ENCODE measurements at places on chromosomes 7 and 10.
A peak's percentile ranks its signal among the peaks of the same experiment; 100 is the strongest.

DNA sequence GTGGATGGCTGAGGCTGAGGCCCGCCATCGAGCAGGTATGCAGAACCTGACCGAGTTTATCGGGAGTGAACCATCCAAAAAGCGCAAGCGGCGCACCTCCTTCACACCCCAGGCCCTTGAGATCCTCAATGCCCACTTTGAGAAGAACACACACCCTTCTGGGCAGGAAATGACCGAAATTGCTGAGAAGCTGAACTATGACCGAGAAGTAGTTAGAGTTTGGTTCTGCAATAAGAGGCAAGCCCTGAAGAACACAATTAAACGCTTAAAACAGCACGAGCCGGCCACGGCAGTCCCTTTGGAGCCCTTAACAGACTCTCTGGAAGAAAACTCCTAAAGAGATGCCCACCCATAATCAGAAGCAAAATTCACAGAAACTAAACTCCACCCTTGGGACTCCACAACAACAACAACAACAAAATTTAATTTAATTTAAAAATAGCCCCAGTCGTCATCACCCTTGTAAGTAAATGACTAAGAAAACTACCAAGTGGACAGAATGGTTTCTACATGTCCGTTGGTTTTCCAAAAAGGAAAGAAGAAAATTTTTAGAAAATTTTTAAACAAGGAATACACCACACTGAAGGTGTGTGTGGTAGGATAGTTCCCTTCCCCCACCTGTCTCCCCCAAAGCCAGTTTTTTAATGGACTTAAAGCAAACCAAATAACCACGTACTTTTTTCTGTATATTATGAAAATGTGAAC lies 101.7 kb upstream of the YAE1 start:
- no peak for DNase-seq

DNA sequence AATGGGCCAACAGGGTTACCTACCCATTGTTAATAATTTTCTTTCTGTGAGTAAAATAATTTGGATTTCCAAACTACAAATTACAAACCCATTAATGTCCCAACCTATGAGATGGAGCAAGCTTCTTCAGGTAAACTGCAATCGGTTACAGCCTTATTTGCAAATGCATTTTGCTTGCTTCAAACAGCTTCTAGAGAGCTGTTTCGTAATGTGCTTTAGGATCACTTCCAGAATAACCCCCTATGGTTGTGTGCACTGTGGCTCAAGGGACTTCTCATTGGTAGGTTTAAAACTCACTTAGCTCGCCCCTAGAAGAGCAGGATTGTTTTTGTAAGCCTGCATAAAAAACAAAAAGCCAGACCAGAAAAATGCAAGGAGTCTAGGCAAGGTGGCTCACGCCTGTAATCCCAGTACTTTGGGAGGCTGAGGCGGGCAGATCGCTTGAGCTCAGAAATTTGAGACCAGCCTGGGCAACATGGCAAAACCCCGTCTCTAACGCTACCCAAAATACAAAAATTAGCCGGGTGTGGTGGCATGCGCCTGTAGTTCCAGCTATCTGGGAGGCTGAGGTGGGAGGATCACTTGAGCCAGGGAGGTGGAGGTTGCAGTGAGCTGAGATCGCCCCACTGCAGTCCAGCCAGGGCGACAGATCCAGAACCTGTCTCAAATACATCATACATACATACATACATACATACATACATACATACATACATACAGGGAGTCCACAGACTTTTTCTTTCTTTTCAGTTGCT lies 3.3 kb upstream of the MAP3K8 start:
- DNase-seq: no peak

DNA sequence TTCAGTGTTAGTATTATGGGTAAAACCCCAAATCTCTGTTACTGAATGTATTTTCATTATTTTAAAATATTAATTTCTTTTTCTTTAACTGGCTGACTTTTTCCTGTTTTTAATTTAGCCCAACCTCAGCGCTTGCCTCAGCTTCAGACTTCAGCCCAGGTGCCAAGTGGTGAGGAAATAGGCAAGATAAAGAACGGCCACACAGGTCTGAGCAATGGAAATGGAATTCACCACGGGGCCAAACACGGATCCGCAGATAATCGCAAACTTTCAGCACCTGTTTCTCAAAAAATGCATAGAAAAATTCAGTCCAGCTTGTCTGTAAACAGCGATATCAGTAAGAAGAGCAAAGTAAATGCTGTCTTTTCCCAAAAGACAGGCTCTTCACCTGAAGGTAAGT lies 57.5 kb downstream of the MDFIC start:
- DNase-seq: no peak

DNA sequence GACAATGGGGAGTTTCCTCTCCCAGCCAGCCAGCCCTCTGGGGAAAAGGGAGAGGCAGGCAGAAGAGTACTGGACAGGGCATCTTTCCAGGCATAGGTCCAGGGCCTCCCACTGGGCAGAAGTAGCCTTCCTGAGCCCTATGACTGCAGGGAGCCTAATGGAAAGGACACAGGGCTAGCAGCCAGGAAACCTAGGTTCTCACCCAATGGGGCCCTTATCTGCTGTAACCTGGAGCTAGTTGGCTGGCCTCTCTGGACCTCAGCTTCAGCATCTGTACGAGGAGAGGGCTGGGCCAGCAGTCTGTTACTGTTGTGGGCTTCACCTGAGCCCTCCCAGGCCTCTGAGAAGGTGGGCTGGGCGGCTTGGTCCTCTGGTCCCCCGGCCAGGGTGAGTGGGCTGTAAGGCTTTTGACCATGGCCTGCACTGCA lies 22.4 kb downstream of the LDB3 start:
- DNase-seq: no peak

- peak; percentile 26 for DNase-seq
Observed at GRCh38 chr7:80151274-80151665, 16.6 kb downstream of the GNAI1 start.

- DNase-seq: no peak
Observed at GRCh38 chr7:22676385-22676784, 50.6 kb upstream of the IL6 start.

DNA sequence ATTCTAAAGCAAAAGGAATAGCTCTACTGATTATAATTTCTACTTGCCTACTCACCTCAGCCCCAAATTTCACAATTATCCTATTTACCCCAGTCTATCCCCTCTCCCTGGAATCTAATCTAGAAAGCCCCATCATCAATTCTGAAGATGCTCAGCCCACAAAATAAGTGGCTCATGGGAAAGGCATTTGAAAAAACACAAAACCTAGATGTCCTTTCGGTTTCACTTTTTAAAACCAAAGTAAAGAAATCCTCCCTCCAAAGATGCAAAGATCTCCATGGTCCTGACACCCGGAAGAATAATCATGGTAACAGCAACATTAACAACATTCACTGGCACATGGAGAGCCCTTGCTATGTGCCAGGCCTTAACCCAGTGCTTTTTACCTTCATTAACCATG lies 224.8 kb downstream of the FGFR2 start:
- DNase-seq: no peak

DNA sequence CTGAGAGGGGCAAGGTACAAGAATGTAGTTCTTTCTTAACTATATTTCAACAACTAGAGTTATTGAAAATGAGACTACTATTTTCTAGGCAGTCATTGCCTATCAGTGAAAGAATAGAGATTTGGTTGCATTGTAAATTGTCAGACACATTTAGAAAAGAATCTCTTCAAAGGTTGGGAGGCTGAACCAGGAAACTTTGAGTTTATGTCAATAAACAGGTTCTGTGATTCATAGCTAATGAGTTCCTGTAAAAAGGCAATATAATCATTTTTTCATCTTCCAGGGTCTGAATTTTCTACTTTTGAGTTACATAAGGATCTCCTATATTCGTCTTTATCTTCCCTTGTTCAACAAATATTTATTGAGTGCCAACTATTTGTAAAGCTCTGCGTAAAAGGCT lies 47.1 kb downstream of the MAGI2 start:
- no peak for DNase-seq

- no peak for DNase-seq
Observed at GRCh38 chr7:2792856-2793487, 51.1 kb downstream of the GNA12 start.

- no peak for DNase-seq
Observed at GRCh38 chr7:149669121-149669818, 104.1 kb downstream of the ZNF467 start.

DNA sequence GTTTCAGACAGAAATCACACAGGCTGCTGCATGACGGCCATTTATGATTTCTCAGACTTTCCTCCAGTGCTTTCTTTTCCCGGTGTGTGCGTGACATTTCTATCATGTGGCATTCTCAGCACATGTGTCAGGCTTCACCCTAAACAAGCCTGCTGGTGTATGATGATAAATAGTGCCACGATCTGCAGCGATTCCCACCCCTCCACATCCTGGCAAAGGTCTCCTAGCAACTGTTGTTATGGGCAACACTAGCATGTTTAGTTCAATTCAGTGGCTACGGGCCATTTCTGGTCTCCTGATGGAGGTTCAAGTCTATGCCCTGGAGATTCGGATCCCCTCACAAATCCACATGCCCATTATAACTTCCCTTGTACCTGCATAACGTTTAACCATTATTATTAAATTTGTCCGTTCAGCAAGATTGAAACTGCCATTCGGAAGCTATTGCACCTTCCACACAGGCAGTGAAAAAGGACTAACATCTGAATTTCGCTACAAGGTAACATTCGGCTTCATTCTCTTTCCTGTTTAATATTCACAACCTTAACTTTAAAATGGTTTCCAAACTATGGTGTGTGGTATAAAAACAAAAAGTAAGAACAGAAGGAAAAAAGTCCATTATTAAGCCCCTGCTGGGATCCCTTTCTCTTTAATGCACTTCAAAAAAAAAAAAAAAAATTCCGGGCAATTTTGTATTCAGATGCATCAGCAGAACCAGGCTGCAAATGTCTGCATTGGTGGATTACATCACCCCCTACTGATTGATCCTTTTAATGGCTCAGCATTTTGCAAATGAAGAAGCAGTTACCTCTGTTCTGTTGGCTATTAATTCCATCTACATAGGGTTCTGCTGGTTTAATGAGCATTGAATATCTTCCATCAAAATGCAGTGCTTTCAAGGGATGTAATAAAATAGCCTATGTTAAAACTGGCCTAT lies 90.2 kb downstream of the FRMD4A start:
- DNase-seq: no peak

DNA sequence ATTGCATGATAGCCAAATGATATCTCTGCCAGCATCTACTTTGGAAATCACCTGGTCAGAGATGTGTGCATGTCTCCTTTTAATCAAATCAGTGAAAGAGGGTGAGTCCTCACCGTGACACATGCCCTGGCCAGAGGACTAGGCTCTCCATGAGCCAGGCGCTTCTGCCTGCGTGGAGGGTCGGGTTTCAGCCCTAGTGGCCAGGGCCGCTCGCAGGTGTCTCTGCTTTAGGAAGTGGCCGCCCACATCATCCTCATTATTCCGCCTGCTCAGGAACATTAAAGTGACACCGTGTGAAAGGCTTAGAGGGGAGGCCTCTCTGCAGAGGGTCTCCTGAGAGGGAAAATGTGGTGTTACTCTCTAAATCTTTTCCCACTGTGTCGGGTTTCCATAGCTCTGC lies 173.6 kb upstream of the PRKCQ start:
- no peak for DNase-seq

DNA sequence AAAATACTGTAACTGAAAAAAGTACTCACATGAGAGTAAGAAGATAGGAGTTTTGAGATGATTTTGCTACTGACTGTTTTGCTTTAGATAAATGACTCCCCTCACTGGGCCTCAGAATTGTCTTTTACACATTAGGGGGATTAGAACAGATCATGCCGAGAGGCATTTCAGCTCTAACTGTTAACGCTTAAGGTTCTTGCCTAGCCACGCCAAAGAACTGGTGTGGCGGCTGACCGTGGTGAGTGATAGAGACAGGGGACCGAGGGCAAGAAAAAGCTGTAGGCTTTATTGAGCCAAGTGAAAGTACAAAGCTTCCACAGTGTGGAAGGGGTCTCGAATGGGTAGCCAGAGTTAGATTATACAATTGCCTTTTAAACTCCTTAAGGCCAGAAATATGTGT lies 368.5 kb upstream of the MYO3A start:
- no peak for DNase-seq

DNA sequence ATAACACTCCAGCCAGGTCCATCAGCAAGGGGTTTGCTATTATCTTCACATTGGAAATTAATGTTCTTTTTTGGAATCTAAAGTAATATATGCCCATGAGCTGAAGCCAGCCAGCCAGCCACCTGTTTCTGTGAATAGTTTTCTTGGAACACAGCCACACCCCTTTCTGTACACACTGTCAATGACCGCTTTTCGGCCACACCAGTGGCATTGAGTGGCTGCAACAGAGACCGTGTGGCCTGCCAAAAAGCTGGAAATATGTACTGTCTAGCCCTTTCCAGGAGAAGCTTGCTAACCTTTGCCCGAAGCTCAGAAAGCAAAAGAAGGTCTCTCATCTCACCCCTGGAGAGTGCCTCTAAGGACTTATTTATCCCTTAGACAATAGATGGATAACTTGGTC lies 98.5 kb upstream of the NPS start:
- DNase-seq: no peak

DNA sequence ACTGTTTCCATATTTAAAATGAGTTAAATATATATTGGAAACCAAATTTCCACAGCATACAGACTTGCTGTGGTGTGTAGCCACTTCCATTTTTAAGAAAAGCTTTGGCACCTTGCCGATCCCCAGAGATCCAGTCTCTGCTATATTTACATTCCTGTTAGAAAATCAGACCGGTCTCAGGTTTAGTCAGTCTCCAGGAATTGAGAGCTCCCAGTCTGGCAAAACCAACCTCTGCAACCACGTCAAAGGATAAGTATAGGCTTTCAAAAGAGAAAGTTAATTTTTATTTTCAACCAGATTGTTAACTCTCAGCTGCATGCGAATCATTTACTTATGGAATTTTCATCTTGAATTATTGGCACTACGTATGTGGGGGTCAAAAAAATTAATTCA lies 28.2 kb downstream of the PUS7 start:
- no peak for DNase-seq

GRCh38 chr7:137658190-137658900 lies 188.4 kb downstream of the DGKI start:
- DNase-seq: no peak

GRCh38 chr10:102004376-102004775 lies 51.6 kb downstream of the ARMH3 start:
- DNase-seq: no peak

DNA sequence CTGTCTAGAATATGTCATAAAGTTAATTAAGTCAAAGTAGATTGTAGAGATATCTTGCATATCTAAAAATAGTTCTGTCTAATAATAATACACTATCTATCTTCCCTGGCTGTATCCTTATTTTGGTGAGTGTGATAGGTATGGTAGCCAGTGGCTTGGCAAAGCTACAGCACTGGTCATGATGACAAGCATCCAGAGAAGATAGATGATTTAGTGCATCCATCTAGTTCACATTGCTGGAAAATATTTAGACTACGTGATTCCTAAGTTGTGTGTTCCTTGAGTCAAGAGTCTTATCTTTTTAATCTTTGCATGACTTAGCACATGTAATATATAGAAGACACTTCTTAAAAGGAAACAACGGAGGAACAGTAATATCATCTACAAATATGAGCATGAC lies 711.2 kb upstream of the KCND2 start:
- DNase-seq: no peak
